ENCODE measurements at places on chromosomes 2 and 18.

DNA sequence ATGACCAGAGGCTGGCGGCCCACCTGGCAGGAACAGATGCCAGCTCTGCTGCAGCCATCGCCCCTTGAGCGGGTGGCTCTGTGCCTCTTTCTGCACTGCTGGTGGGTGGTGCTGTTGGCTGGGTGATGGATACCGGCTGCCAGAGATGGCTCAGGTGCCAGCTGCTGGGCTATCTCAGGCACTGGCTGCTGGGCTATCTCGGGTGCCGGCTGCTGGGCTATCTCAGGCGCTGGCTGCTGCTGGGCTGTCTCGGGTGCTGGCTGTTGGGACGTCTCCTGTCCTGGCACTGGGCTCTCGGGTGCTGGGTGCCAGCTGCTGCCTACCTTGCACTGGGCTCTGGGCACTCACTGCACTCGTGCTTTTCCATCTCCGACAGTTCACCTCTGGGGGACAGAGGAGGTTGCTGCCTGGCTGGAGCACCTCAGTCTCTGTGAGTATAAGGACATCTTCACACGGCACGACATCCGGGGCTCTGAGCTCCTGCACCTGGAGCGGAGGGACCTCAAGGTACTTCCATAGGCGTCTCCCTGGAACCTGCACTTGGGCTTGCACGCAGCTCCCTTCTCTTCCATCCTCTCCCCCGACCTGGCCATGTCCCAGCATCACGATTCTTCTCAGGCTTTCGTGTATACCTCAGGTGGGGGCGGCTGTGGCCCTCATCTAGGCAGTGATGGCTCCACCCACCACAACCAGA lies 98.4 kb downstream of the USP40 start:
- DNase-seq = no peak

DNA sequence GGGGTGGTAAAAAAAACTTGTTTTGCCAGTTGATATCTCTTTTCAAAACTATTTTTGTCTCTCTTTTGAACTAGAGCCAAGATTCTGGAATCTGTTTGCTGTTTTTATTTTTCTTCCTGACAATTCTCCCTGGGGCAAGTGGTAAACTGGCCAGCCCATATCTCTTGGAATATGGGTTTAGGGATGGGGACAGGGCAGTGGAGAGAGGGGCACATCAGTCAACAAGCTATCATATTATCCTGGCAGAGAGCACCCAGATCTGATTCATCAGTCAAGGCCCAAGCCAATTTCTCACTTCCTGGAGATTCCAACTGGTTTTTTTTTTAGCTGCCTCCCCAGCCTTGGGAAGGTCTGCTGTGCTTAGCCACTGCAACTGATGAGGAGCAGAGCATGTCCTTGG lies 52.3 kb downstream of the ARHGAP28 start:
- DNase-seq = no peak

- DNase-seq = no peak
Measured at GRCh38 chr2:127155028-127155581, 48.2 kb upstream of the BIN1 start.

DNA sequence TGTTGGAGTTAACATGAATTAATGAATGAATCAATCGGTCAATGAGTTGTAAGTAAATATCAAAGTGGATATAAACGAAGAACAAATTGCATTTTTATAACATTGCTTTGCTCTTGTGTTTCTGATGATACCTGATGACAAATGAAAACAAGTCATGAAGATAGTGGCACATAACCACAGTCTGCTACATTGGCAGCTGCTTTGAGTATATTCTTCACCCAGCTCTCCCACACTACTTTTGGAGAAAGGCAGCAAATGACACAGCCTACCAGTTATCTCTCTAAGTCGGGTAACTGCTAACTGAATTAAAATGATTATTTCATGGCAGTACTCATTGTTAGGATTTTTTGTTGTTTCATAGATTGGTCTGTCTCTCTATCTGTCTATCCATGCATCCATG lies 76.8 kb downstream of the COL5A2 start:
- no peak for DNase-seq

DNA sequence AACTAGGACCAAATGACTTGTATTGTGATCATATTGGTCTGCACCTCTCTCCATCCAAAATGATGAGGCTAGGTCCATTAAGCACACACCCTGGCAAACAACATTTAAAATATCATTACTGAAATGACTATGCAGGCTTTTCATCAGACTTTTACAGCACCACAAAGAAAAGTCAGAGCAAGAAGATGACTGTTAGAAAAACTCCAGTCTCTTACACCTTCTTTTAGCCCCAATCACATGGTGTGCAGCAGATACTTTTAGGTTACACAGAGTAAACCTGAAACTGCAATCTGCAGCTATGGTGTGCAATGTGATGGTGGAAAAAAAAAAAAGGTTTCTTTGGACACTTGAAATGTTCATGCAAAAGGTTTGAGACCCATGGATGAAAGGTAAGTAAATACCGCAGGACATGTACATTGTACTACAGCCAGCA lies 5.4 kb upstream of the POLI start:
- no peak for DNase-seq

- DNase-seq = no peak
Measured at GRCh38 chr2:232052591-232052990, 91.1 kb downstream of the DIS3L2 start.

GRCh38 chr2:172434821-172435605 lies 7.6 kb downstream of the ITGA6 start:
- DNase-seq = no peak

DNA sequence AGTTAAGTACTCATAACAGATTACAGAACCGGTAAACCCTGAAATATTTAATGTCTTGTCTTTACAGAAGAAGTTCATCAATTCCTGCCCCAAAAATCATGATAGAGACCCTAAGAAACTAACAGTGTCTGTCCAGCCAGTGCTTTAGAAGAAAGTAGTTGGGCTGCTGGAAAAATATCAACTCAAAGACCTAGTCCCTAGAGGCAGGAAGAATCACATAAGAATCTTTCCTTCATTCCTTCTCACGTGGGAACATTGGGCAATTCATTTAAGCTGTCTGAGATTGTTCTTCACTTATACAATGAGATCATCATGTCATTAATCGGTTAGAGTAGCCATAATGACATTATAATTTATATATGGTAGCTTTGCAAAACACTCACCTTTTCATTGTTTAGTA lies 156.4 kb downstream of the CCBE1 start:
- no peak for DNase-seq

DNA sequence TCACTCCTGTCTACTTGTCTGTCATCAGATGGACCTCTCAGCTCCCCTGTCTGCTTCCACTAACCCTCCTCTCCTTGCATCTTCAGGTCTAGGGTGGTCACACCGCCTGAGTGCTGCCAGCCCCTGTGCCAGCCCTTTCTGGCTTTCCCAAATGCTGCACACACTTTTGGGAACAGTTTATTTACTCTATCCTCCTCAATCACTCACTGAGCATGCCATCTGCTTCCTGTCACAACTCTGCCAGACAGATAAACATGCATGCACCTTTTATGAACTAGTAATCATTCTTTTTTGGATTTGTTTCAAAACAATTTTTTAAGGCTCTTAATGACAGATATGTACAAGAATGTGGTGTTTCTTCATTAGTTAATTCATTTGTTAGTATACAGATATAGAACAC lies 56.3 kb upstream of the CCDC195 start:
- no peak for DNase-seq

GRCh38 chr18:4251873-4252272 lies 203.2 kb downstream of the DLGAP1 start:
- no peak for DNase-seq

DNA sequence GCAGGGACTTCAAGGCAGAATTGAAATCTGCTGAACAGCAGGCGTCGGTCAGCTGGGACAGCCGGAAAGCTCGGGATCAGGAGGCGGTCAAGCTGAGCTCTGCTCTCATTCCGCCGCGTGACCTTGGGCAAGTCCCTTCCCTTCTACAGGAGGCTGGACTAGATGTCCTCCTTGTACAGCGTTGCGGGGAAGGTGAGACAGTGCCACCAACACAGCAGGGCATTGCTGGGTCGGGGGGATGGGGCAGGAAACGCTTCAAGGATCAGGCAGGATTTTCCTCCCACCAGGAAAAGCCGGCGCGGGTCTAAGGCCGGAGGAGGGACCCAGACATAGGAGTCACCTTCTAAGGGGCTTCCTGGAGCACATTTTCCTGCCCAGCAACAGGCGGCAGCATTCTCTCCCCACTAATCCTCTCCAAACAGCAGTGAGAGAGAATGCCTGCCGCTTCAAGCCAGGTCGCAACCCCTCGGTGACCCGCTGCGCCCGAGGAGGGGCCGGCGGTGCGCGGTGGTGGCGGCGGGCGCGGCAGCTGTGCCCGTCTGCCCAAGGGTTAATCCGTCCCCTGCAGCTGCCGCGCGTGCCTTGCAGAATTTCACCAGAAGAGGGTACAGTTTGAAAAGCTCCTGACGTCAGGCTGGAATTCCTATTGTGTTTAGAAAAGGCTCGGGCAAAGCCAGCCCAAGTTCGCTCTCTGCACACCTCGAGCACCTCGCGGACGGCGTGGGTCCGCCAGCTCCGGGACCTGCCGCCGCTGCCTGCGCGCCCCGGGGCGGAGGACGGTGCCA lies at the start of gene KCNF1:
Gene KCNF1, plus strand, starts transcription at position 644 of the 785 bp plus-strand sequence. CDS start 493 bp downstream, outside the sequence.
- DNase-seq = no peak

DNA sequence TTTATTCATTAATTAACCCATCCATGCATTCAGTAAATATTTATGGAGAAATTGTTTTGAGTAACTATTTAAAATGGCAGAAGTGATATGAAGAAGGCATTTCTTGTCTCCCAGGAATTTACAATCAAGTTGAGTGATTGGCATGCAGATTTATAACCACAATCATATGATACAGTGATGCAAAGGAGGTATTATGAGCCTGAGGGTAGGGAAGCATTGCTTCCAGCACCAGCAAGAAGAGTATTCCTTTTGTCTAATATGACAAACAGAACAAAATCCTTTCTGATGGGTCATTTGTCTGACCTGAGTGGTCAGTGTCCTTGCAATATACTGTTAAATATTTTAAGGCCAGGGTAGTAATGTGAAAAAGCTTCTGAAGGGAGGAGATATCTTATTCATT lies 244.2 kb upstream of the RGPD4 start:
- no peak for DNase-seq

DNA sequence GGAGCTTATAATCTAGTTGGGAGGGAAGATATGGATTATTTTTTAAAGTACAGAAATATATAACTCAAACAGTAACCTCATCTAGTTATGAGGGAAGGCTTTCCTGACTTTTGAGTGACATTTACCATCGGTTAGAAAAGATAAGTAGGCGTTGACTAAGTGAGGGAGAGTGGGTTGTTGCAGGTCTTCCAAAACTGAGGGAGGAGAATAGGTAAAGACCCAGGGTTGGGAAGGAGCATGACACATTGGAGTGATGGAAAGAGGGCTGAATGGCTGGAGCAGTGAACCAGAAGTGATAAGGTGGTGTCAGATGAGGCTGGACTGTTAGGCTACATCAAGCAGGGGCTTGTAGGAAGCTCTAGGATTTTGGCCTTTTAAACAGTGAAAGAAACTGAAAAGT lies 10.6 kb upstream of the NUP35 start:
- DNase-seq = no peak

GRCh38 chr2:241218131-241219029 lies 29.9 kb downstream of the ANO7 start:
- DNase-seq = peak; percentile 36

DNA sequence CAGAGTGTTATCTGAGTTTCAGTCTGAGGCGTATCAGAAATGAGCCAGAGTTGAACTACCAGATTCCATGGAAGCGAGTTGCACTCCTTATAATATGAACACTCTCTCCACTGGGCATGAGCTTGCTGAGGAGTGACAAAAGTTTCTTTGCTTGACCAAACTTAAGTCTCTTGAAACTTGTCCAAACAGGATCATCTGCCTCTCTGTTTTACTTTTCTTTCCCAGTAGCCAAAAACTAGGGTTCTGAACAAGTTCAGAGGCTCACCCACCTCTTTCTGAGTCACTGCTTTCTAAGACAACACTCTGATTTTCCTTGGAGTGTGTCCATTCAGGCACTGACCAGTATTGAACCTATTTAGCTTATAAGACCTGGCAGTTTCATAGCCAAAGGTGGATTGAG lies 233.2 kb upstream of the TCF4 start:
- DNase-seq = no peak

DNA sequence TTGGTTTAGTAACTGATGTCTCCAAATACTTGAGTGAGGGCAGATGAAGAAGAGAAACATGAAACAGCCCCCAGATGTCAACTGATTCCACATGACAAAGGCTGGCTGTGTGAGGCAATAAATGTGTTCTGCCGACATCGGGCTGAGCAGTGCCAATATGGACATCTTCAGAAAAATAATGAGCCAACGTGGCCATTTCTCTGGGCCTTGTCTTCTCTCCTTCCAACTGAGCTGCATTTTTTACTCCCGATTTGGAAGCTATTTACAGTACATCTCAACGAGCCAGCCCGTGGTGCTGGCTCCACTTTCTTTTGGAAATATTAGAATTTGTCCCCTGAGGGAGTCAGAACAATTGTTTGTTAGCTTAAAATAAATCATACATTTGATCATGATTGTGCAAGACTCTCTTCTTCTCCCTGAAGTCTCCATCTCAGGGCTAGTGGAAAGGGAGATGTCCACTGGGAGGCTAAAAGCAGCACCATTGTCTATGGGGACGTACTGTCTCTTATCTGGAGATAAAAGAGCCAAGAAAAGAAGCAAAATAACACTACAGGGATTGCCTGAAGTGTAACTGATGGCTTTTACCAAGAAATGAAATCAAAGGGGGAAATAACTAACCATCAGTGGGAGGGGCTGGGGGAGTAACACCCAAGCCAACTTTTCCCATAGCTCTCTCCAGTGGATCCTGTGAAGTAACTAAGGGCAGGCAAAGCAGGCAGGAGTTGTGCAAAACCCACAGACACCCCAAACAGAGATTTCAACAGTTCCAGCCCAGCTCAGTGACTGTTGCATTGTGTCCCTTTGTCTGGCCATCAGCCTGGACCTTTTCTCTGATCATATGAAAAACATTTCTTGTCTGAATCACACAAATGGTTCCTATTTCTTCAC lies 114.8 kb downstream of the RDH14 start:
- DNase-seq = no peak

- no peak for DNase-seq
Measured at GRCh38 chr18:1075322-1075721, 170.7 kb downstream of the ADCYAP1 start.

DNA sequence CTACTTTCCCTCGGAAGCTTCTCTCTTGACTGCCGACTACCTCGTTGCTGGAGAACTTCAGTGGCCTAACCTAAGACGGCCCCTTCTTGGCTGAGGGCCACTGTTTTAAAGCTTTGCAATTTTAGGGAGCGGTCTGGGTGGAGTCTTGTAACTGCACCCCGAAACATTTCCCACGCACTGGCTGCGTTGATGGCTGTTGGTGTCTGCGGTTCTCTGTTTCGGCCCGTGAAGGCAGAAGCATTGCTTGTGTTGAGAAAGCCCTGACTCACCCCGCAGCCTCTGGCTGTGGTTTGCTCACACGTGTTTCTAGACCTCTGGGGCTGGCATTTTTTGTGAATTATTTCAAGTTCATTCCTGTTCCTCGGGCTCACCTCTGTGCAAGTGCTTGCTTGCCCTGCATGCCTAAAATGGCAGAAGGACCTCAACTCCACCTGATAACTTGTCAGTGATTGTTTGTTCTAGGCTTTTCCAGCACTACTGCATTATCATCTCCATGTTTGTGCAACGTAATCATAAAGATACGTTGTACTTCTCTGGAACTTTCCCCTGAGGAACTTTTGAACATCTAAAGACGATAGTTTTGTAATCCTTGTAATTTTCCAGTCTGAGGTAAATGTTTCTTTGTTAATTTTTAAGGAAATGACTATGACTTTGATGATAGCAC lies 94.2 kb upstream of the DLX2 start:
- no peak for DNase-seq

All from globus pallidus (tissue), 1 donor.